ENCODE measurements at places on chromosomes 5 and 9.

- DNase-seq, result peak; percentile 80
Measured at GRCh38 chr5:144187699-144188294, 17.1 kb downstream of the KCTD16 start.

DNA sequence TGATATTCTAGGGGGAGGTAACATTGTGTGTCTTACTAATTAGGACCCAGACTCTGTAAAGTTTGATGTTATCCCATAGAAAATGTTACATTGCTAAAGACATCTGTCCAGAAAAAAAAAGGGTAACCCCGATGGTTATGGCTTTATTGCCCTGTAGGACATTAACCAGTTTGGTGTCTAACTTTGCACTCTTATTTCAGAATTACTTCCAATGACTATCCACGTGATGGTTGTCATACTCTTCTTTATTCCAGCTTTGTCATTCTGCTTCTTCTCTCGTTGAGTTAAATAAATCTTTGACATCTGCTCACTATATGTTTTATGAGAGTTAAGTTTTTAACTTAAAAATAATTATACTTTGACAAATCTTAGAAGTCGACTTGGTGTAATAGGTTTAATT lies 180.4 kb upstream of the ANKRD55 start:
- DNase-seq, result no peak

GRCh38 chr9:108842610-108843295 lies 13.0 kb downstream of the ACTL7B start:
- no peak for DNase-seq

DNA sequence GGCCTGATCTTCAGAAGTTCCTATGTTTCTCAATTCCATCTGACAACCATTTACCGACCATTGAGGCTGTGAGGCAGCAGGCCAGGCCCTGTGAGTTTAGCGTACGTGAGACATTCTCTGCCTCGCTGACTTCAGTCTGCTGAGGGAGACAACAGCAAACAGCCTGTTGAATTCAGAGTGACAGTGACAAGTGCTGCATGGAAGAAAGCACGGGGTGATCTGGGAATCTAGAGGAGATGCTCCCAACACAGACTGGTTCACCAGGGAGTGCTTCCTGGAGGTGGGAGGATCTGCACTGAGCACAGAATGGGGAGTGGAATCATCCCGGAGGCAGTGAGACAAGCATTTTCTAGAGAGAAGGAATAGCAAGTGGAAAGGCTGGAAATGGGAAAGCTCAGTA lies 10.0 kb upstream of the DDX41 start:
- no peak for DNase-seq

DNA sequence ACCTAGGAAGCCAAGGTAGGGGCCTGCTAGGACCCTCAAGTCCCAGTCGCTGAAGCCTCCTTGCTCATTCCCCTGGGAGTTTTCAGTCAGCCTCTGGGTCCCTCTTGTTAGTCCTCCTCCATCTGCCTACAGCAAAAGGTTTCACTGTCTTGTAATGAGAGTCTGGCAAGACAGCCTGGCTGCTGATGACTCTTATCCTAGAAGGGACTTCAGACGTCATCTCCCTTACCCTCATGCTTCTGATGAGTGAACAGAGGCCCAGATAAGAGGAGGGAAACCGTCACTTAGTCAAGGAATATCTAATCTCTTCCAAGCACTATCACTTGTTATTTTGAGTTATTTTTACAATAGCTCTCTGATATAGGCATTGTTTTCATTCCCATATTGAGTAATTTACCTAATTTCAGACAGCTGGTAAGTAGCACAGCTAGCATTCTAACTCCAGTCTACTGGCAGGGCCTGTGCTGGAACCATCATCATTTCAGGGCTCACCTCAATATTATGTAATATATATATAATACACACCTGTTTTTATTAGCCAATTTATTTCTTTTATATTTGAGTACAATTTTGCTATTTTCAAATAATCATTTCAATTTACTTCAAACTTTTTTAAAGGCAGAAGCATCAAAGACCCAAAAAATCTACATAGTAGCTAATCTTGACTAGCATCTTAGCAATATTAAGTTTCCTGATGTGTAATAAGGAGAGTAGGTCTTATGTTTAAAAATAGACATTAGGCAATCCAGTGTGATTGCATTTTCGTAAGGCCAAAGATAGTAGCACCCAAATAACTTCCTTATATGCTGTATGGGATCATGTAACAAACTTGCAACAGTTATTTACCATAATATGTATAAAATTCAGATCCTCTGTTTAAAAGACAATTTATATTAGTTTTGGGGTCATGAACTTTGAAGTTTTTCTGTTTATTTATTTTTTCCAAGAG lies 7.9 kb downstream of the CMYA5 start:
- peak; percentile 18 for DNase-seq

DNA sequence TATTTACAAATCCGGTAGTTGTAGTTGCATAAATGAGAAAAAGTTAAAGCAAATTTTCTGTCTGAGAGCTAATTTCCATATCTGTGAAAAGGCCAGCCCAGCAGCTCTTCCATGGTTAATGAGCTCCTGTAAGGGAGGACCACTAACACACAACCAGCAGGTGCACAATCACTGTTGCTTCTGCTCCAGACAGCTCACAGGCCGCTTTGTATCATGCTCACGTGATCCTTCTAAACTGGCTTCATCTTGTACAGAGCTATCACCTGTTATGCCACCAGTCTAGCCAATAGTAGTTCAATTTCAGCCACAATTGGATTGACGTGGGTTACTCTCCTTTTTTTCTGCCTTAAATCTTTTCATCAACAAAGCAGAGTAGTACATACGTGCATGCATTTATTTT lies 38.3 kb upstream of the FBXL17 start:
- no peak for DNase-seq

GRCh38 chr9:97848215-97848479 lies 4.9 kb upstream of the FOXE1 start:
- DNase-seq, result no peak

- no peak for DNase-seq
Measured at GRCh38 chr5:120769312-120769872, 305.3 kb downstream of the PRR16 start.

- DNase-seq, result no peak
Measured at GRCh38 chr5:59789894-59790293, 103.6 kb downstream of the PDE4D start.

- no peak for DNase-seq
Measured at GRCh38 chr5:133450286-133450685, 162.1 kb downstream of the FSTL4 start.

DNA sequence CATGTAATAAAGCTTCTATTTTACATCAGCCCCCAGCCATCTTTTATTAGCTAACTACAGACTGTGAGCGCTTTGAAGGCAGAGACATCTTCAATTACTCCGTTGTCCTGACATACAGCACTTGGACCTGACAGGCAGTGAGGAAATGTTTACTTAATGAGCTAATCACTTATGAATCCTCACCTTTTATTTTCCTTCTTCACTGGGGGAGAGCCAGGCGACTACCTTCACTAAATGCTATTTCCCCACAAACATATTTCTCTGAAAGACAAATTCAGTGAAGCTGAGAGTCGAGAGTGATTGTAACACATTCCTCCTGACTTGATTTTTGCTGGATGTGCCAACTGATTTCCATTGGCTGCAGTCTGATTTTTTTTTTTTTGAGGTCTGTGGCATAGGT lies 192.1 kb upstream of the CLINT1 start:
- DNase-seq, result no peak

- DNase-seq, result no peak
Measured at GRCh38 chr9:13070612-13071595, 208.6 kb downstream of the MPDZ start.

- no peak for DNase-seq
Measured at GRCh38 chr5:81825237-81825636, 74.3 kb upstream of the SSBP2 start.

DNA sequence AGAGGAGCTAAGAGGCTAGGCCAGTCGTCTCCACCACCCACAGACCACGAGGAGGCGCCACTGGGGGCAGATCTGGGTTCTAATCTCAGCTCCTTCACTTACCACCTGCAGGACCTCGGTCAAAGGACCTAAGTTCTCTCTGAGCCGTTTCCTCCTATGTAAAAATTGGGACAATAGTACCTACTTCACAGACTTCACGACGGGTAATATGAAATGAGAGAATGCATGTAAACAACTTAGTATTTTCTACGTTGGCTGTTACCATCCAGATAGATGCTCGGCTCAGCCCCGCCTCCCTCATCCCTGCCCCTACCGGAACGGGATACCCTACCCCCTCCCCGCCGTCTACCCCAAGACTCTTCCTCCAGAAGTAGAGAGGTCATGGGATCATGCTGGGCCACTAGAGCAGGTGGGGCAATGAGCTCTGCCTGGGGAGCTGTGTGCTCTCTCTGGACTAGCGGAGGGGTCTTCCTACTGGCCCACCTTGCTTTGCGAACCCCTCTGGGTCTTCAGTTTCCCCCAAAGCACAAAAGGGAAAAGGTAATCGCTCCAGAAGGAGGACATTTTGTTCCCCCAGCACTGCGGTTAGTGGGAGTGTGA lies 541 bp downstream of the GNPDA1 start:
- no peak for DNase-seq

DNA sequence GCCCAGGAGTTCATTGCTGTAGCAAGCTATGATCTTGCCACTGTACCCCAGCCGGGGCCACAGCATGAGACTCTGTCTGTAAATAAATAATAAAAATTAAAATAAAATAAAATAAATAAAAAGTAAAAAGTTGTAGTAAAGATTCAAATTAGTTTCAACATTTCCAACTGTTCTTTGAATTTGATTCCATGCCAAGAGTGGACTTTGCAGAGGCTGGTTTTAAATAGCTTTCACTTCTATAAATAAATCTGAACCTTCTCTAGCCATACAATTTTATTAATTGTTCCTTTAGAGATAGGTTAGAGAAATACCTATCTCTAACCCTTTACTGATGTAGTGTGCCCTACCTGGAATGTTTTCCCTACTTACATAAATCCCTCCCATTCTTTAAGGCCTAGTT lies 129.7 kb upstream of the SLIT3 start:
- no peak for DNase-seq

DNA sequence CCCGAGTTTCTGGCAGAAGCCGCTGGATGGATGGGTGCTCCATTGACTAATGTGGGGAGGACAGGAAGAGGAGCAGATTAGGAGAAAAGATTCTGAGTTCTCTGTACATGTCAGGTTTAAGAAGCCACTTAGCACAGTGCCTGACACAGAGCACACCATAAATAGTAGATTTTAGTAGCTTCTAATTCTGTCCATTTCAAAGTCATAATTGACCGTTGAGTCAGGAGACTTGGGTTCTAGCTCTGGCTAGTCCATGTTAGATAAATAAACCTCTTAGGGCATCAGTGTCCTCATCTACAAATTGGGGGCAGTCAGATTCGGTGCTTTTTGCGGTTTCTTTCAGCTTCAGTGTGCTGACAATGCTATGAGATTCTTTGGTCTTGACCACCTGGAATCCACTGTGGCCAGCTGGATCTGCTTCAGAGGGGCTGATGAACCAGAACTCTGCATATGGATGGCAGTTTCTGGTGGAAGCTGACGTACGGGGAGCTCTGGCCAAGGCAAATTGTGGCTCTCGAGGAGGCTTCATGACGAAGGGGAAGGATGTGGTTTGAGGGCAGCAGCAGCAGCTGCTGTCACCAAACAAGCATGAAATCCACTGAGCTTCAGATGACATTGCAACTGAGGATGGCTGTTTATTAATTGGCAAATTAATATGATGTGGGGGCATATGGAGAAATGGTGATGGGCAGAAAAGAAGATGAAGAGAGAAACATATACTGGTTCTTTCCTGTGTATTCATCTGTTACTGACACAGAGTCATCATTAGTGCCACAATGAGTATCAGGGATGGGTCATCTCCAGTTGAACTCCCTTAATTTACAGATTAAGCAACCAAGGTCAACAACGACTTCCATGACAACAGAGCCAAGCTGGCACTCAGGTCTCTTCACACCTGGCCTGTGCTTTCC lies 134.4 kb downstream of the AOPEP start:
- peak; percentile 78 for DNase-seq

Data from GF-D8 (cell line).